Right kidney (tissue), 9 donors: ENCODE measurements at places on chromosomes 12 and 14.

- DNase-seq: no peak
Observed at GRCh38 chr12:96187956-96188355, 6.2 kb upstream of the ELK3 start.

- no peak for DNase-seq
Observed at GRCh38 chr12:20525064-20525610, 156.8 kb downstream of the PDE3A start.

- DNase-seq: no peak
Observed at GRCh38 chr12:1978078-1978862, 26.0 kb downstream of the DCP1B start.

DNA sequence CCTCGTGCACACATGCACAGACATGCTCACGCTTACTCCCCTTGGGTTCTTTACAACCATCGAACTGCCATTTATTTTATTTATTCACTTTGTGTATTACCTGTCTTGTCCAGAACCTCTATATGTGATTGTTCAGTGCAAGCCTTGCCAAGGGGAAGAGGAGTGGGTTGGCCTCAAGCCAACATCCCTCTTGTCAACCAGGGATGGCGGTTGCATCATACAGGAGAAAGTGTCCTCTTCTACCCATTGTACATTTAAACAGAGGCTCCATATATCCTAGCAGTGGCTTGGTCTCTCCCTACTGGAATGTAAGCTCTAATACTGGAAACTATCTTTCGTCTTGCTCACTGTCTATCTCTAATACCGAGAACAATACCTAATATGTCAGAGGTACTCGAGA, 108.4 kb downstream of the C12orf42 start:
- no peak for DNase-seq

DNA sequence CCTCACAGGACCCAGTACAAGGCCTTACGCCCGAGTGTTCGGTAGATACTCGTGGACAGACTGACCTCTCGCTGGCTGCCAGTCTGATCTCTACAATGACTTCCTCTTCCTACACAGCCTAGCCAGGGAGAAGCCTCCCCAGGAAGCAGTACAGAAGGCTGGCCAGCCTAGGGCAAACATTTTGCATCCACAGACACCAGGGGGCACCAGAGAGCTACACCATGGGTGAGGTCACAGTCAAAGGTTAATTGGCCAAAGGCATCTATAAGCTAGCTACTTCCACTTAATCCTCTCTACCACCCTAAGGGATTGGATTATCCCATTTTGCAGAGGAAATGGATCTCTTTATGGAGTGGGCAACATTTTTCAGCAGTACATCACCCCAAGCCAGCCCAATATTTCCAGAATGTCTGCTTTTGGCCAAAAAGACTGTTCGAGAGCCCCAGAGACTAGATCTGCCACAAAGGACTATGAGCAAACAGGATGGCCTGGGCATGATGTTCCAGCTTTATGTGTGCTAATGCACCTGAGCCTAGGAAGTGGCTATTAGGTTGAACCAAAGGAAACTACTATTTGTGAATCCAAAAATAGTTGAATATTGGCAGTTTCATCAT, 14.6 kb upstream of the PNMA1 start:
- DNase-seq: no peak

DNA sequence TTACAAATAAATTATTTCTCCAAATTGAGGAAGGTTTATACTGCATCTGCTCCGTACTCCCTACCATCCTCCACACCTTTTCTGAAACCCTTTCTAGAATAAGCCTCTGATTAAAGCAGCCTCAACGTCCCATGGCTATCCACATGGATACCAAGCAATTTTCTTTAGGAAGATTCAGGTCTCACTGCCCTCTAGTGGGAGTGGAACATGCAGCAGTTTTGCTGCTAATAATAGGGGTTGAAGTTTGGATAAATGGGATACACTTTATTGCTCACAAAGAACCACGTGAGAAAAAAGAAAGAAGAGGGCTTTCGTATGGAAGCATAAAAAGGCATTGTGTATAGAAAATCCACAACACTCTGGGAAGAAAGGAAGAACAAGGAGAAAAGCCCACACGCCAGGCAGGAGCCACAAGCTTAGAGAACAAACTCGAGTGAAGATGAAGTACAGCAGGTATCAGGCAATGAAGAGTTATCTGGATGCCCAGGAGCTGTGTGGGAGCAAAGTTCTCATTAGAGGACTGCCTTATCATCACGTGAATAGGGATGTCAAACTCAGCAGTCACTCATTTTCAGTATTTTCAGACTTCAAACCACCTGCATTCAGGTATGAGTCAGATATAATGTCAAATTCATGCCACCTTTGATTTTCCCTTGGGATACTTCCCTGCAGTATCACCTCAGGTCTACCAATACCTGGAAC, 45.8 kb downstream of the CCER1 start:
- no peak for DNase-seq

- DNase-seq: no peak
Observed at GRCh38 chr12:117643971-117644370, 282.5 kb upstream of the NOS1 start.

DNA sequence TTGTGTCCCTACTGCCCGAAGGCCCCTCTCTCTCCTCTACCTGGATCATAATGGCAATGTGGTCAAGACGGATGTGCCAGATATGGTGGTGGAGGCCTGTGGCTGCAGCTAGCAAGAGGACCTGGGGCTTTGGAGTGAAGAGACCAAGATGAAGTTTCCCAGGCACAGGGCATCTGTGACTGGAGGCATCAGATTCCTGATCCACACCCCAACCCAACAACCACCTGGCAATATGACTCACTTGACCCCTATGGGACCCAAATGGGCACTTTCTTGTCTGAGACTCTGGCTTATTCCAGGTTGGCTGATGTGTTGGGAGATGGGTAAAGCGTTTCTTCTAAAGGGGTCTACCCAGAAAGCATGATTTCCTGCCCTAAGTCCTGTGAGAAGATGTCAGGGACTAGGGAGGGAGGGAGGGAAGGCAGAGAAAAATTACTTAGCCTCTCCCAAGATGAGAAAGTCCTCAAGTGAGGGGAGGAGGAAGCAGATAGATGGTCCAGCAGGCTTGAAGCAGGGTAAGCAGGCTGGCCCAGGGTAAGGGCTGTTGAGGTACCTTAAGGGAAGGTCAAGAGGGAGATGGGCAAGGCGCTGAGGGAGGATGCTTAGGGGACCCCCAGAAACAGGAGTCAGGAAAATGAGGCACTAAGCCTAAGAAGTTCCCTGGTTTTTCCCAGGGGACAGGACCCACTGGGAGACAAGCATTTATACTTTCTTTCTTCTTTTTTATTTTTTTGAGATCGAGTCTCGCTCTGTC, 1.8 kb downstream of the INHBE start:
- DNase-seq: no peak

DNA sequence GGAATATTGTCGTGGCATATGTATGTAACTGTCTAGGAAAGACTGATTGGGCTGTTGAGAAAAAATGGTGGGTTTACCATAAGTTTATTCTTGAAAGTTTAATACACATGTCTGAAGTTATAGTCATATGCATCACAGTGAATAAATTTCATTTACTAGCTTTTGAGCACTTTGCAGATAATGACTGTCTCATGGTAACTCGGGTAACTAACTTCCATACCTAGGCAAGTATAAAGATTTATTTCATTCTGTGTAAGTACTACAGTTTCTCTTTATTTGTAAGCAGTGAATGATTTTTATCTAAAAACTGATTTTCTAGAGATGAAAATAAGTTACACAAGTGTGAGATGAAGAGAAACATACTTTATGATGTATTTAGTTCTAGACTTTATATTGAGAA, 3.0 kb downstream of the USP15 start:
- DNase-seq: no peak

DNA sequence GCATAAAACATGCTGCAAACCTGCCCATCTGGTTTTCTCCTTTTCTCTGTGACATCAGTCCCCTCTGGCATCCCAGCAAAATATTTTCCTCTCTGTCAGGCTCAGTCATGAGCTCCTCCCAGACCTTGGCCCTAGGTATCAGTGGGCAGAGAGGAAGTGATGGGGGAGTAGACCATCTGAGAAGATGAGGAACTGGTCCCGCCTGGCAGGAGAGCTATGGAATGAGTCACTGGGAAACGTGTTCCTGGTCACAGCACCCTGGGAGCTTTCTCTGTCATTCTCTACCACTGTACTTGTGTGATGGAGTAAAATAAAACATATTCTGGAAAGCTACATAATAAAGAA, 5.0 kb upstream of the SRSF9 start:
- peak; percentile 33 for DNase-seq

DNA sequence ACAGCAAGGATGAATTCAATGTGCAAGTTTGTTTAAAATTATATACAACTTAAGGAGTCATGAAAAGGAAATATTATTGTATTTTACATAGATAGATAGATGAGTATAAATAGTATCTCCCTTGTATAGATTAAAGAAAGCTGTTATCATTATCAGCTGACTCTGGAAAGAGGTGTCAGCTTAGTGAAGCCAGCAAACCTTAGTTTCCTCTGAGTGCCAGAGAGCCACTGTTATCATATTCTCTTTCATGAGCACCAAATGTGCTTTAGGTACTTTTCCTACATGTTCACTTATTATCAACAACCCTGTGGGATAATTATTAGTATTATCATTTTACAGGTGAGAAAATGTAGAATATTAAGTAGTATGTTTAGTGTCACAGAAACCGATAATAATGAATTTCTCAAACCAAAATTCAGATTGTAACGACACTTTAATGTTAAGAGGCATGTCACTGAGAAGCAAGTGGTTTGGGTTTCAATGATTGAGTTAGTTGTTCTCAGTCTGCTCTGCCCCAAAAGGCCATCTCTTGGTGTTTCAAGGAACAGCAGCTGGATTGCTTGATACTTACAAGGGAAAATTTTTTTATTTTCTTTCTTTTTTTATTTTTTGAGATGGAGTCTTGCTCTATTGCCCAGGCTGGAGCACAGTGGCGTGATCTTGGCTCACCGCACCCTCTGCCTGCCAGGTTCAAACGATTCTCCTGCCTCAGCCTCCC, 53.7 kb downstream of the PLEKHA5 start:
- DNase-seq: no peak

DNA sequence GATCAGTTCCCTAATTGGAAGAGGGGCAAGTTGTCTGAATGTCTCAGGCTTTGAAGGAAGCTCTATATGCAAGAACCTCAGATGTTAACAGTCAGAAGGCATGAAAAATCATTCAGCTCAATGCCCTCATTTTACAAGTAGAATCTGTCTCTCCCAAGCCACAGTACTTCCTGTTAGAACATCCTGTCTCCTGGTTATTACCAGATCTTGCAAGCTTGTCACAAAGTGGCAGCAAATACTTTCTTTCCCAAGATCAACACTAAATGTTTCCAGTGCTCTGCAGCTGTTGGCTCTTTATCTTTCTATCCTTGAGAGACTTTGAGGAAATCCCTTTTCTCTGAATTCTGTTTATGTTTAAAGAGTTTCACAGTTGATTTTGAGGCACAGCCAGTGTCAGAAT, 235.5 kb downstream of the AKAP6 start:
- DNase-seq: no peak

DNA sequence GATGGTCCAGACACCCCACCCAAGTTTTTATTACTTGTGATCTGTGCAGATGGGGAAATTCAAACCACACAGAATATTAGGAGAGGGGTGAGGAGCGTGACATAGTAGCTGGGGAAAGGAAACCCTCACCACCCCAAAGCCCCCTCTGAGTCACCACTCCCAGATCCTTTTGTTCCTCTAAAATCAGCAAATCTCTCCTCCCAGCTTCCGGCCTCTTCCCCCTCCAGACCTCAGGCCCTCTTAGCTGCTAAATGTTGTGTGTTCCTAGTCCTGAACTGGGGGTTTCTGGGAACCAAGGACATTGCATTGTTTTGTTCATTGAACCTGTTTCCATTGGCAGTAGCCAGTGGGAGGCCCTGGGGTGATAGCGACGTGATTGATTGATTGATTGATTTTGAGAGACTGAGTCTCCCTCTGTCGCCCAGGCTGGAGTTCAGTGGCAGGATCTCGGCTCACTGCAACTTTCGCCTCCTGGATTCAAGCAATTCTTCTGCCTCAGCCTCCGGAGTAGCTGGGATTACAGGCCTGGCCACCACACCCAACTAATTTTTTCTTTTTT, 5.9 kb upstream of the ORAI1 start:
- DNase-seq: no peak

GRCh38 chr14:65302571-65303189, 109.8 kb upstream of the FUT8 start:
- DNase-seq: no peak

DNA sequence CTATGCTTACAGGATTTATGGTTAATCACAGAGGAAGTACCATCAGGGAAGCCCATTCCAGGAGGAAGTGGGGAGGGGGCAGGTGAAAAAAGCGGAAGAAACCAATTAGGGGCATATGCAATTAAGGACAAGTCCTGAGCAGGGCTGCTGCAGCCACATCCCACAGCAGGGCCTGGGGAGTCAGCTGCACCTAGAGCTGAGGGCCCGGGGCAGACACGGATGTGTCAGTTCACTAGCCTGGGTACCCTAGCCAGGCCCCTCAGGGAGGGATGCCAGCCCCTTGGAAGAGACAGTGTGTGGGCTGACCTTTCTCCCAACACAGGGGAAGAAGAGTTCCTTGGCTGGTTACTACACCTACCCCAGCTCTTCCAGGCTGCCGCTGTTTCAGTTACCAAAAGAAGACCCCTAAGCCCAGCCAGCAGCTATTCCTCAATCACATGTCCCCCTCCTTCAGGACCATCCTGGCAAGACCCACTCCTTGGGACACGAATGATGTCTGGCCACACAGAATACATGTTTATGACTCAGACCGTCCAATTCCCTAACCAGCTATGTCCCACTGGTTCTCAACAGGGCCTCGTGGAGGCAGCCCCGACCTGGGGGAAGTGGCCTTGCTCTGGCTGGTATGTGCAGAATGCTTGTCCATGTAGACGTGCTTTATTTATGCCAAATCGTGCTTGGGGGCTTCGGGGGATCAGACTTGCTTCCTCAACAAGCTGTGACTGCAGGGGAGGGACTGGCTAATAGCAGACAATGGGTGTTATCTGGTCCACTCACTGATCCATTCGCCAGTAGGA, 133.7 kb upstream of the RTL1 start:
- DNase-seq: no peak

DNA sequence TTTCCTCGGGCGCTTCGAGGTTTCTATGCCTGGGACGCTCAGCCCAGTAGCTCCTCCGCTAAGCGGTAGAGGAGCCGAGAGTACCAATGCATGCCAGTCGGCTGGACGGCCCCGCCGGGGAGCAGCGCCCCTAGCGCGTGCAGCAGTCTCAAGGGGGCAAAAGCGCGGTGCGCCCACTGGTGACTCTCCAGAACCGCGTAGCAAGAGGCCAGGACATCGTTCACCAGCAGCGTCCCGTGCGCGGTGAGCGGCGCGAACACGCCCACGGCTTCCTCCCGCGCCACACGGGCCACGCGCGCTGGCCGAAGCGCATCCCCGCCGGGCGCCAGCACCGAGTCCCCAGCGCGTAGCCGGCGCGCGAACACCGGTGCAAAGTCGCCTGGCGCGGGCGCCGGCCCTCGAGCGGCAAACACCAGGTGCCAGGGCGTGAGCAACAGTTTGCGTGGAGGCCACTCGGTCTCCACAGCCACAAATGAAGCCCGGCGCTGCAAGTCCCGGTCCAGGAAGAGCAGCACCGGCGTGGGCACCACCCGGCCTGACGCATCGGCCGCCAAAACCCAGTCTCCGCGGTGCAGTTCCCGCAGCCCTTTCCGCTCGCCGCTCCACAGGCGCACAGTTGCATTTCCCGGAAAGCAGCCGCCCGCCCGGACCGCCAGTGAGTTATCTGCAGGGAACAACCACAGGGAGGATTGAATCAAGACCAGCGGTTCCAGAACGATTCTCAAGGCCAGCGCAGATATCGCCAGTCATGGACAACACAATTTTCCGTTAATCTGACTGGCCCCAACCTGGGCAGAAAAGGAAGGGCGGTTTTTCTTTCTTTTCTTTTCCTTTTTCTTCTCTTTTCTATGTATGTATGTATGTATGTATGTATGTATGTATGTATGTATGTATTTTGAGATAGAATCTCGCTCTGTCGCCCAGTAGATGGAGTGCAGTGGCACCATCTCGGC, 4.5 kb downstream of the DHH start:
- peak; percentile 82 for DNase-seq
